ENCODE measurements at places on chromosomes 2 and 18. TPM values are rescaled to one million over a fixed set of nuclear protein-coding genes. Genes with fewer than 3 reads are reported as not detected.

POTEE gene
- polyA plus RNA-seq: 0.02 TPM

DNA sequence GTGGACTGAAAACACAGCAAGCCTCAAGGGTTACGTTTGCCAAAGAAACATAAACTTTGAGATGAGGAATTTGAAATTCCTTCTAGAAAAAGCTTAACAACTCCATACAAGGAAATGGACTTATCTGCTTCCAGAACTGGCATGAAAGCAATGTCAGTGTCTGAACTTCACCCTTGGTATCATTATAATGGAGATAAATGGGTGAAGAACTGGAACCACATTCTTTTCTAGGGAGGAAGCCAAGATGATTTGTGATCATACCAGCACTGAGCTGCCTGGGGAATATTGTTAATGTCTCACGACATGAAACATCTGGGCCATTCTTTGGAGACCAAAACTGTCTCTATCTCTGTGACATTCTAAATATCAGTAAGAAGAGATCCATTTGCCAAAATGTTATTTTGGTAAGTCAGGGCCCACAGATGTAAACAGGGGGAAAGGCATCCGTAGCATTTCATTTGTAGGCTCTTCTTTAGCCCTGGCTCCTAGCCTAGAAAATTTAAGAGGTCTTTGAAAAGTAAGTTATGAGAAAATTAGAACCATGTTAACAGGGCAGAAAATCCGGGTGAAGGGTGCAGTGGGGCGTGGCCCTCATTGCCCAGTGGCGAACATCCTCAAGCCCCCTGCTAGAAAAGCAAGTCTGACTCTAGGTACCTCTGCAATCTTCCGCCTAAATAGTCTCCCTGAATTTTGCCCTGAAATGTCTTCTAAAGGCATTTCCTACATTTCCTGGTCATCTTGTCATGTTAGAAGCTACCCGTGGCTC is 295.3 kb upstream of the EPAS1 start:
- DNase-seq: peak; percentile 87

- no peak for DNase-seq
These were observed 178.6 kb downstream of the NRP2 start for GRCh38 chr2:205860885-205861284.

DNA sequence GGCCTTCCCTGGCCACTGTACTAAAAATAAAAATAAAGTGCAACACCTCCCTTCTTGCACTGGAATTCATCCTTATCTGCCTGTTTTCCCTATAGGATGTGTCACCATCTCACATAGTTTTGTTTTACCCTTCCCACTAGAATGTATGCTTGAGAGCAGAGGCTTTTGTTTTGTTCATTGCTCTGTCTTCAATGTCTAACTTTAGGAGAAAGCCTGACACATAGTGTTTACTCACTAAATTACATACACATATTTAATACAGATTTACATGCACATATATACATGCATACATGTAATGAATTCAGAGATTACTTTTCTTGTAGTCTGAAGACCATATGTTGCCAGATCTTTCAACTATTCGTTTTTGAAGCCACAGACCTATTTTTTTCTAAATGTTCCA is 23.0 kb downstream of the CD302 start:
- DNase-seq: peak; percentile 19

- DNase-seq: no peak
These were observed 651.3 kb downstream of the NYAP2 start for GRCh38 chr2:226050822-226051221.
